ENCODE measurements at places on chromosomes 16 and 17.

- no peak for DNase-seq
Measured at GRCh38 chr16:1051446-1051845, 21.1 kb upstream of the SSTR5 start.

DNA sequence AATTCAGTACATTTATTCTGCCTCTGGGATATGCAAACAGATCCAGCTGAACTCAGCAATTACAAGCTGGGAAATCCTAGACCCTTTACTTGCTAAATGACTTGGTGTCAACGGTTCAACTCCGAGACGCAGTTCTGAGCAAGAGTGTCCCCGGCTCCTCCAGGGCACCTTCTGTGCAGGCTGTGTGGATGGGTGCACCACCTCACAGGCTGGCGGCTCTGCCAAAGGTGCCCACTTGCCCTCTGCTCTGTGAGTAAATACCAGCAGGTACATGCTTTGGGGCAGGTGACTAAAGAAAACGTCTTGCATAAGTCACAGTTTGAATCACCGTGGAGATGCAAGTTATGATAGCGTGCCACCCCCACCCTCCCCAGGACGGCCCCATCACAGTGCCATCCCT is 23.3 kb downstream of the MAP1LC3B start:
- no peak for DNase-seq

DNA sequence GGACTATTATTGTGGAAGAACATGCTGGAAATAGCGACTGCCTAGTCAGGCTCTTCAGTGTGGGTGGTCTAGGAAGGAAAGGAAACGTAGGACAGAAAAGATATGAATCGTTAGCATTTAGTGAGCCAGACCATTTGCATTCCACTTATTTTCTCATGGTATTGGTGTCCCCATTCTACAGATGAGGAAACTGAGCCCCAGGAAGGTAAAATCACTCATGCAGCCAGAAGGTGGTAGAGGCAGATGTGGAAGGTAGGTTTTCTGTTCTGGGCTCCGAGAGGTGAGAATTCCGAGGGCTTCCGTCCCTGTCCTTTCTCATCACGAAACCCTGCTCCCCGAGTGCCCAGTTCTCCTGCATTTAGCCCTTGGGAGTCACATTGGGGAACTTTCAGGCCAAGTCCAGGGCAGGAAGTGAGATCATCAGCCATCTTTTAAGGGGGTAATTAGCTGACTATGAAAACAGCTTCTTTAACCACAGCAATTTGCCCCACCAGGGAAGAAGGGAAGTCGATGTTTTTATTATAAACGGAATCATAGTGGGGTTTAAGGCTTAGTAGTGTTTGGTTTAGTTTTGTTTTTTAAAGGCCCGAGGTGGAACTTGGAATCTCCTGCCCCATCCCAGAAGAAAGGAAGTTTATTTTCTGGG is 110.7 kb upstream of the IRX3 start:
- DNase-seq: no peak

DNA sequence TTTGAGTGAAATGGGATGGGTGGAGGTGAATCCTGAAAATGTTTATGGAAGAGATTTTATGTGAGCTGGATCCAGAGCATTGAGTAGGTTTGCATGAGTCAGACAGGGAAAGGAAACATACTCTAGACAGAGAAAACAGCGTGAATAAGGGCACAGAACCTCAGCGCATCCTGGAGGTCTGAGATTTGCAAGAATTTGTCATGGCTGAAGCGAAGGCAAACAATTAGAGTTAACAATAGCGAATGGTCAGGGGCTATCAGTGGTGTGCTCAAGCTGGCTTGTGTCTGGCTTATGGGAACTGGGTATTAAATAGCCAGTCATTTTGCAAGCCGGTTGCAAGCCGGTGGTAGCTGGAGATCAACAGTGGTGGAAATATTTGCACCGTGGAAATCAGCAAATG is 36.4 kb downstream of the MAP2K6 start:
- no peak for DNase-seq

DNA sequence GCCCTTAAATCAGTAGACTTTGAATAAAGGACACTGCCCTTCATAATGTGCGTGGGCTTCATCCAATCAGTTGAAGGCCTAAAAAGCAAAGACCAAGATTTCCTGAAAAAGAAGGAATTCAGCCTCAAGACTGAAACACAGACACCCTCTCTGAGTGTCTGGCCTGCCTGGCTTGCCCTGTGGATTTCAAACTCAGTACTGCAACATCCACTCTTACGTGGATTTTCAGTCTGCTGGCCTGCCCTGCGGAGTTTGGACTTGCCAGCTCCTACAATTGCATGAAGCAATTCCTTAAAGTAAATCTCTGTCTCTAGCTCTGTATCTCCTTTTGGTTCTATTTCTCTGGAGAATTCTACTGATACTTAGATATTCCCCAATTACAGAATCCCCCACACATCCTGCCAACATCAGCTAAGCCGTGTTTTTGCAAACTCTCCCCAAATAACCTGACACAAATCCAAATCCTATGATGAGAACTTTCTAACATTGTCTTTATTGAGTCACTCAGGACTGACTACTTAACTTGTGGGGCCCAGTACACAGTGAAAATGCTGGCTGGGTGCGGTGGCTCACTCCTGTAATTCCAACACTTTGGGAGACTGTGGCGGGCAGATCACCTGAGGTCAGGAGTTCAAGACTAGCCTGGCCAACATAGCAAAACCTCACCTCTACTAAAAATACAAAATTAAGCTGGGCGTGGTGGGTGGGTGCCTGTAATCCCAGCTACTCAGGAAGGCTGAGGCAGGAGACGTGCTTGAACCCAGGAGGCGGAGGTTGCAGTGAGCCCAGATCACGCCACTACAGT is 7.2 kb upstream of the TNFRSF17 start:
- no peak for DNase-seq

GRCh38 chr17:64097196-64097936 is 32.6 kb downstream of the ERN1 start:
- DNase-seq: no peak

All from NCI-H345 (cell line).